ENCODE measurements at places on chromosomes 4 and X. TPM values are rescaled to one million over a fixed set of nuclear protein-coding genes. Genes with fewer than 3 reads are reported as not detected.
A peak's percentile ranks its signal among the peaks of the same experiment; 100 is the strongest.

MBNL3 gene
- 0.11 TPM for total RNA-seq

- no peak for DNase-seq
These were observed 83.9 kb downstream of the ATXN3L start for GRCh38 chrX:13235930-13236329.

DNA sequence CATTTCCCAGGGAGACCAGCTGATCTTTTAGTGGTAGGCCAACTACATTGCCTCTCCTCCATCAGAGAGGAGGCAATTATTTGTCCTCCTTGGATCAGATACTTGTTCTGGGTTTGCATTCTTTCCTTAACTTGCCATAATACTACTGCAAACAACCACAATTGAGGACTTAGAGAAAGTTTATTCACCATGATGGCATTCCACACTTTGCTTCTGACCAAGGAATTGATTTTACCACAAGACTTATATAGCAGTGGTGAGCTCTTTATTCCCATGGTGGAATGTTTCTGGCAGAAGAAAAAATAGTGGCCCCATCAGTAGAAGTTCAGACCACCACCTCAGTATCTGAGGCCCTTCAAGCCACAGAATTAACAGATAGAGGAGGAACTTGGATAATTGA lies 123.9 kb upstream of the PPP3CA start:
- no peak for DNase-seq

DNA sequence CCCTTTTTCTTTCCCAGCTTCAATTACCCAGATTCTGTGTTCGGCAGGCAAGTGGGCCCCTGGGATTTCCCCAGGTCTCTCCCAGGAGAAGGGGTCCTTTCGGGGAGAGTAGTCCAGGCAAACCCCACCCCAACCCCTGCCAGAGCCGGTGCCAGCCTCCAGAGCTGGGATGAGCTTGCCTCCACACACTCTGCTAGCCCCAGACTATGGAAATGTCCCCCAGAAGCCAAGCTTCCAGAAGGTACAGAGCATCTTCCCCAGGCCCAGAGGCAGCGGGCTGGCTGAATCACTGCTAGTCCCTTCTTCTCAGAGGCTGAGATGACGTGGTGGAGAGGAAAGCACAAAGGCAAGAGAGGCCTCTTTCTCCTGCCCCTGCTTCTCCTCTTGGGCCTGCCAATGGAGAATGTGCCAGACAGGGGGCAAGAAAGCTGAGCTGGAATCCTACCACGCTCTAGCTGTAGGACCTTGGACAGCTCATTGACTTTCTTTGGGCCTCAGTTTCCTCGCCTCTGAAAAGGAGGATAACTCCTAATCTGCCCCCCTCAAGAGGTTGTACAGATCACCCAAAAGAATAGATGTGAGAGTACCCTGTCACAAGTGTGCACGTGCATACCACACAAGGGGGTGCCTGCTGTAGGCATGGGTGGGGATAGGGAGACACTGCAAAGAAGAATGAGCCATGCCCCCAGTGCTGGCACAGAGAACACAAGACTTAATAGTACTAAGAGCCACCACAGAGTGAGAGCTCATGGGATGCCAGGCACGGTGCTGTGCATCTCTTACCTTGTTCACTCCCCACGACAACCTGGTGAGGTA lies 2.1 kb downstream of the SASH3 start:
- DNase-seq: no peak

SHROOM3 gene
- total RNA-seq: 22.5 TPM

DNA sequence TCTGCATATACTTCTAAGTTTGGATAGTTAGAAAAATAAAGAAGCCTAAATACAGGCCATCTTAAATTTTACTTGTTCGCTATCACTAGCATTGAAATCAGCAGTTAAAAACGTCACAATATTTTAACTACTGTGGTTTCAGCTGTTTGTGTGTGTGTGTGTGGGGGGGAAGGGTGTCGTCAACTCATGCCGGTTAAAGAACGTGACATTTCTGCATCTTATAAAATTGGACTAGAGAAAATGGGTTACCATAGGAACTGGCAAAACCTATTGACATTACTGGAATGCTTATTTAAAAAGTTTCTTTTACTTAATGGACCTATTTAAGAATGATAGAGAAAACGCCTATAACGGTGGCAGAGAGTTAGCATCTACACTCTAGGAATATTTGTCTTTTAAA lies 1.2 kb upstream of the CNKSR2 start:
- no peak for DNase-seq

SAGE1 gene
- not detected for total RNA-seq

DNA sequence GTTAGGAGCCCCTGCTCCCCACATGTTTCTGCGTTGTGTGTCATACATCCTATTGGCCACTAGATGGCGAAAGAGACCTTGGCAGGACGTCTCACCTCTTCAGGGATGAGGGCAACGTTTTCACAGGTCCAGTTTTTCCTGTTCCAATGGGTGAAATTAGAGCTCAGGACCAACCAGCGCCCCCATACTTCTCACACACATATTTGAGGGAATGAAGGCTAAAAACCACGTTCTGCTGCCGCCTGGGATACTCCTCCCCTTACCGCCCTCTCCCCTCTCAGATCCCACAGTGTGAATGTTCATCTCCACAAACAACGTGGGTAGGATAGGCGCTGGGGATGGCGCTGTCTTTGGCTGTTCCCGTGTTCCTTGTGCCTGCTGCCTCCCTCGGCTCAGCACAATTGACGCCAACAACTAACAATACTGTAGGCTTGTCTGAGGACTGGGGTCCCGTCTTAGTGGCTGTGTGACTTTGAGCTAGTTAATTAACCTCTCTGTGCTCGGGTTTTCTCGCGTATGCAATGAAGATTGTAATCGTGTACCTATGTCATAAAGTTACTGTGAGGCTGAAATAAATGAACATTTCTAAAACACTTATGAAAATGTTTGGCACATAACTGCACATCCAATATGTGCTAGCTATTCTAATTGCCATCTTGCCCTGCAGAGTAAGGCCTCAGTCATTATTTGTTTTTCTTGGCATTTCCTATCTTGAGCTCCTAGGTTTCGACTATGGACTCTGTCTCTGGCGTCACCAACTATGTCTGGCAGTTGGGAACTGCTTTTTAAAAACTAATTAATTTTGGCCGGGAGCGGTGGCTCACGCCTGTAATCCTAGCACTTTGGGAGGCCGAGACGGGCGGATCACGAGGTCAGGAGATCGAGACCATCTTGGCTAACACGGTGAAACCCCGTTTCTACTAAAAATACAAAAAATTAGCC lies 181.3 kb upstream of the STK26 start:
- DNase-seq: peak; percentile 22

RHOXF1 gene
- not detected for total RNA-seq

DNA sequence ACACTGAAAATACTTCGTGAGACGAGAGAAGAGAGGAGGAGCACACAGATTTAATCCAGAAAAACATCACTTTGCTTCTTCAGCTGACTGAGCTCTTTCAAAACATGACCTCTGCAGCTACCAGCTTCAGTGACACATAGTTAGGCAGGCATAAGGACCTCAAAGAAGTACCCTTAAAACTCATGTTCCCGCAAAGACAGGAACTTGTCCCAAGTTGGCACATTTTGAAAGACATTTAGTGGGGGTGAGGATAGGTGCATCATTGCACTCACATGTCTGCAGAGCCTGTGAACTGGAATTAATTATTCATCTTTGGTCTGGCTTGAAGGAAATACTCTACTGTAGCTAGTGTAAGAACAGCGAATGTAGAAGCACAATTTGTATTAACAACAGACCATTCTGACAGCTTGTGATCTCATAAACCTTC lies 221.8 kb downstream of the MGST2 start:
- peak; percentile 41 for DNase-seq

DNA sequence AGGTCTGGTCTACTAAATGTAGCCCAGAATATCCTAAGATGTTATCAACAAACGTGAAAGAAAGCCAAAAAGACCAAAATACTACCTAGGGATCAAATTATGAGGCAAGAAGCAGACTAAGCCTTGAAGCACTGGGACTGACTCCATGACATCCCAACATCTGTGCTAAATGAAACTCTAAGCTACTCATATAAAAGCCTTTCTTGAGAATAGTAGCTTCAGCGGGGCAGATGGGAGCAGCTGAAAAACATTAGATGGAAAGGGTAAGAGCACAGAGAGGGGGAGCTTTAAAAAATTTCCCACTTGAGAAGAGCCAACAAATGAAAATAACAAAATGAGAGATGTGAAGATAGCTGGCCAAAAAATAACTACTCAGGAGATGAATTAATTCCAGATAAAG lies 81.7 kb downstream of the MAD2L1 start:
- no peak for DNase-seq

GRCh38 chr4:140648716-140649308 lies 80.1 kb upstream of the UCP1 start:
- no peak for DNase-seq

DNA sequence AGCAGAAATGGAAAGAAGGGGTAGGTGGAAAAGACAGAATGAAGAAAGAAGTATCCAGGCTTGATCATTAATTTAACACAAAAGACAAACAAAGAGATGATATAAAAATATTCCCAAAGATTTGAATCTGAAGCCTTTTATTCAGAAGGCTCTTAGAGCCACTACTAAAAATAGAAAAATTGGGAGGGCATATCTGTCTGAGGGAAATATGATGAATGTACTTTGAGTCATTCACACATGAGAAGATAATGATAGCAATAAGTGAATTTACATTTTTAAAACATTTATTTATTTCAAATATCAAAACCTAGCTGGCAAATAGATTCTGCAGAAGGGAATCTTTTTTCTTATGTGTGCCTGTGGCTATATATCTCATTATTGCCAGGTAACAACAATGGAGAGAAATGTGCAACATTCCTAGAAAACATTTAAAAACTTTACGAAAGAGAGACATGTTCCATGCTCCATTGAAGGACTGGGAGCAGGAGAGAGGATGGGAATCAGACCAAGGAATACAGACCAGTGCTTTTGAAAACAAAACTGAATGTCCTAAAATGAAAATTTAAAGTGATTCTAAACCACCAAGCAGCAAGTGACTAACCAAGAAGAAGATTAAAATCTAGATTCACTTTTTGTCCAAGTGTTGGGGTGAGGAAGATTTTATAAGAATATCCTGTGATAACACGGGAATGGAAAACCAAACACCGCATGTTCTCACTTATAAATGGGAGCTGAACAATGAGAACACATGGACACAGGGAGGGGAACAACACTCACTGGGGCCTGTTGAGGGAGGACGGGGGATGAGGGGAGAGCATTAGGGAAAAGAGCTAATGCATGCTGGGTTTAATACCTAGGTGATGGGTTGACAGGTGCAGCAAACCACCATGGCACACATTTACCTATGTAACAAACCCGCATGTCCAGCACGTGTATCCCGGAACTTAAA lies 41.2 kb downstream of the ANXA5 start:
- DNase-seq: no peak

HHIP gene
- total RNA-seq: 8.8 TPM

DNA sequence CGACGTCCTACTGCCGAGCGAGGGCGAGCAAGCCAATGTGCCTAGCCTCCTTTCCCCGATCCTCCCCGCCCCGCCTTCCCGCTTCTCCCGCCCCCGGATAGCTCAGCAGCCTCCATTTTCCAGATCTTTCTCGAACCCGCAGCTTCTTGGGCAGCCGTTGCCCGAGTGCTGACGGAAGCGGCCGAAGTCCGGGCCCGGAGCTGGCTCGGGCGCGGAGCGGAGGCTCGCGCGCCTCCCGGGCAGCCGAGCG lies 172 bp upstream of the HSPA4L start:
- peak; percentile 78 for DNase-seq

- DNase-seq: no peak
These were observed 227.4 kb upstream of the ANKRD50 start for GRCh38 chr4:124939908-124940307.

- no peak for DNase-seq
These were observed 383.9 kb downstream of the RPA4 start for GRCh38 chrX:97267396-97268181.

- no peak for DNase-seq
These were observed 44.2 kb downstream of the CLCN3 start for GRCh38 chr4:169664615-169665014.

- no peak for DNase-seq
These were observed 38.5 kb upstream of the TAPT1 start for GRCh38 chr4:16264798-16265197.

- no peak for DNase-seq
These were observed 20.2 kb upstream of the CTSO start for GRCh38 chr4:155973639-155974475.

DSPP gene
- not detected for total RNA-seq

GRCh38 chrX:13654116-13654515 lies 1.2 kb downstream of the TCEANC start:
- no peak for DNase-seq

GRCh38 chr4:188821500-188821899 lies 682.3 kb downstream of the TRIML1 start:
- no peak for DNase-seq

APLN gene
- 2.6 TPM for total RNA-seq

DNA sequence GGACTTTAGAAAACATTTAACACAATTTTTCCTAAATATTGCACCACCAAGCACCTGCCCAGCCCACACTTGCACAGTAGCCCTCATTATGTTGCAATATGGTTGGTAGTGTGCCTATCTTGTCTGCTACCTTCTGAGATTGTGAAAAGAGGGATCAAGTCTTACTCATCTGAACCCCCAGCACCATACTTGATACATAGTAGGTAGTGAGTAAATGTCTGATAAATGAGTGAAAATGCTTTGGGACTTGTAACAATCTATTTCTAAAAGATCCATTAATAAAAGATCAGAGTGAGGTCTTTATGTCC lies 118.4 kb upstream of the MED14 start:
- no peak for DNase-seq

DNA sequence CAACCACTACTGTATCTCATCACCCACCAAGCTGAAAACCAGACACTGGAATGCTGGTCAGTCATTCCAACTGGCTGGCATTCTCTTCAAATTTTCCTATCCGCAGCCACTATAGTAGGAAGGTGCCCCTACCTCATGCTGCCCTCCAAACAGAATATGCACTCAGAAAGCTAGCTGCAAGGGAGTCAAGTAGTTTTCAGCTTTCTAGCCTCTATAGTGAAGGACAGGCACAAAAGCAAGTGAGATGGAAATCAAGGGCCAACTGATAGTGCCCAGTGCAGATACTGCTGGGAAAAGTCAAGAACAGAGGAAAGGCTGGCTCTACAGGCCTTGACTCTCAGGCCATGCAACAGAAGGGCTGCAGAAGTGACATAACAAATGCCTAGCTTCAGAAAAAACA lies 47.2 kb downstream of the BCOR start:
- DNase-seq: no peak

- DNase-seq: peak; percentile 27
These were observed 882 bp downstream of the MRFAP1 start for GRCh38 chr4:6641164-6641970.

DNA sequence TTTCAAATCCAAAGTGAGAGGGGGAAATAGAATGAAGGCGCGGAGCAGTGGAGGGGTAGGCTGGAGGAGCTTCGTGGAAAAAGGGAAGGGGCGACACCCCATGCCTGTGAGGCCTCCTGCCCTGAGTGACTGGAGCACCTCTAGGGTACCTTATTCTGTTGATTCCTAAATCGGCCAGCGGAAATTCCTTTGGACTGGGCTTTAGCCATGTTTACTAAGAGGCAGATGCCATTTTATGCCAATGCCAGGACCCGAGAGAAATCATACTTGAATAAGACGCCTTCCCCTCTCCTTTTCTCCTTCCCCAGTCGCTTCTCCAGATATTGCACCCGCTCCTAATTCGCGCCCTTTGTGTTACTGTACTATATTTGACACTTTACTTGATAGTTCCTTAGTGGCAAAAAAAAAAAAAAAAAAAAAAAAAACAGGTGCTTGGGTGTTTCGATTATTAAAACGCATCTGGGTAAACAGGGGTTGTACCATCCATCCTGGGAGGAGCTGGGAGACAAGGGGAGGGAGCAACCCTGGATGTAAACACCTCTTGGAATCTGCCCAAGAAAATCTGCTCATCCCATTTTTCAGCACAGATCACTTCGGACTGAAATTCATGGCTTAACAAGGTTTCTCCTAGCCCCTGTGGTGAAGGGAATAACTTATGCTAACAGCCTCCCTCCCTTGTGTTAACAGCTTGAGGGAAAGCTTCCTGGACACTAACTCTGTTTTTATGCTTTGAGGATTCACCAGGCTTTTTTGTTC lies 1.5 kb downstream of the BMP3 start:
- DNase-seq: no peak

Data from SJSA1 (cell line).